ENCODE measurements at places on chromosomes 5 and 9.

DNA sequence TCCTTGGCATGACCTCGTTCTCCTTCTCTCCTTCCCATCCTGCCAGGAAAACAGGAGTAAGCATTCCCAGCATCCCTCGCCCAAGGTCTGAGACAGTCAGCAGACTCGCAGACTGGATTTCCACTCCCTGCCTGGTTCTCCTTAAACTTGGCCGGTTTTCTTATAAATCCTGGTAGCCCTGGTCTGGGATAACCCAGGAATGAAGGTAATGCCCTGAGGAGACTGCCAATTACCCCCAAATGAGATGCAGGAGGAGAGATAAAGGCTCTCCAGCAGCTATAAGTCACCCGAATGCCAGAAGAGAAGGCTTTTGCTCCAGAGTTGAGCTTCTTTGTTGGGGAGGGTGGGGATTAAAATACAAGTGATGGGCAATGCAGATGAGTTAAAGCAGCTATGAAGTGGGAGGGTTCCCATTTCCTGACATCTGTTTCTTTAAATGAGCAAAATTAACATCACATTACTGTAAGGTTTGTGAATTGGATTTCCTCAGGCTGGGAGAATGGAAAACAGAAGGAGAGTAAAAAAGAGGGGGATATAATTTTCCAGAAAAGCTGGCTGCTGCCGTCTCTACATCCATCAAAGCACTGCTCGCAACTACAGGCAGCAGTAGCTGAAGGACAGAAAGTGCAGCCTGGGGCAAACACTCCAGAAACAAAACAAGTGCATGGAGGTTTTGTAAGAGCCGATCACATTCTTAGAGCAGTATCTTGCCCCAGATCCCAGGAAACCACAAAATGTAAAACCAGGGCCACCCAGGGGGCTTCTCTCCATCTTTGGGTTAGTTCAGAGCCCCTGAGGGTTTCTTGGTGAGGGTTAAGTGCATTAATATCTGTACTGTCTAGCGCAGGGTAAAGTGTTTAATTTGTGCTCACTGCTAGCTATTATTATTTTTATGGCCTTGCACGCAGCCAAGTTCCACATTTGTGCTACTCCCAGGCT lies 177.6 kb upstream of the PANK3 start:
- DNase-seq: no peak

- DNase-seq: no peak
Measured at GRCh38 chr9:123431581-123431980, 75.6 kb downstream of the CRB2 start.

- no peak for DNase-seq
Measured at GRCh38 chr5:139901251-139901575, 105.6 kb downstream of the PSD2 start.

- no peak for DNase-seq
Measured at GRCh38 chr5:84433461-84433860, 48.8 kb upstream of the EDIL3 start.

DNA sequence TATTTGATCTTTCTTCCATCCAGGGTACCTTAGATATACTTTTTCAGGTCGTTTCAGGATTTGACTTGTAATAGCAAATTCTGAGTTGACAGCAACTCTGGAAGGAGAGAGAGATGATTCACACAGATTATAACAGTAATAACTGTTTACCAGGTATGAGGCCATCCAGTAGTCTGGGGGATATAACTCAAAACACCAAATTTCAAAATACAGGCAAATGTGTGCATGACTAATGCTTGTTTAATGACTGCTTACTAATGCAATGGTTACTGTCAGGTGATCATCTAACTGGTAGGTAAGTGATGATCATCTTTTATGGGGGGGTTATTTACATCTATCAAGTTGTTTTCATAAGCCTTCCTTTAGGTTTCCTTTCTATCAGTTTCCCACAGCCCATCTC lies 412.3 kb downstream of the MAT2B start:
- DNase-seq: no peak

DNA sequence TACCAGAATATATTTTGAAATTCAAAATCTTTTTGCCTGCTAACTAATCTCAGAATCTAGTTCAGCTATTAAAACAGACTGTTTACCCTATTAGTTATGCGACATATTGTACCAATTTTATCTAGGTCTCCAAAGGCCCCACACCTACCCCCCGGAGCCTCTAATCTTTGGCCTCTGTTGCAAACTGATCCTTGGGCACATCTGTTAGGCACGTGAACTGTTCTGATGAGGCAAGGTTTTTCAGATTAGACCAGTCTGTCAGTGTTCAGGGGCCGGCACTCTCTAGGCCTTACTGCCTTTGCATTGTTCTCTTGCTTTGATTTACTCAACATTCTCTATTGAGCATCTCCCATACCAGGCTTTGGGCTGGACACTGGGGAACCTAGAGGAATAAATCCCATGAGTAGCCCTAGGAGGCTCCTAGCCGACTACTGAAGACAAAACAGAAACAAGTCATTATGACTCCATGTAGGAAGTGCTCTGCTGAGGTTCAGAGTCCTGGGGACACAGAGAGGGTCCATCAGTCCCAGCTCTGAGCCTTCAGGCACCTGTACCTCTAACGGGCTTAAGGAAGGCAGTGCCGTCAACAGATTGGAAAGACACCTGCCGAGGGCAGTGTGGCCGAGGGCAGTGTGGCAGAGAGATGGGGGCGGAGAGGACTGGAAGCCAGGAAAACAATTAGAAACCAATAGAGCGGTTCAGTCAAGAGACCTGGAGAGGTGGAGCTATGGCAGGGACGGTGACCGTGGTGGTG lies 245.1 kb downstream of the AOPEP start:
- DNase-seq: no peak

DNA sequence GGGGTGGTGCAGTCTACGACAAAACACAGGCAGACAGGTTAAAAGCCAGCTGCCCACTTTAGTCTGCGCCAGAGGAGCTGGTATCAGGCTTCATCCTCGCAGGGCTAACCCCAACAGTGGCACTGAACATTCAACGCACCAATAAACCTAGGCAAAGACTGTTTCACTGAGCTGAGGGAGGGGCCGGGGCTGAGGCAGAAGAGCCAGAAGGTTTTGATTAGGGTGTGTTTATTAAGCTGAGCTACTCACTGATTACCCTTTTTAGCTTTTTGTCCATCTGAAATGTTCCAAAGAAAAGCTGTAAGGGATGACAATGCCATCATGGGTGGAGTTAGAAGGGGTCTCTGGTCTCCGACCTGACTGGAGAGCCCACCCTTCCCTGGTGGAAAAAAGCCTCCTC lies 1.4 kb downstream of the ZMYND19 start:
- no peak for DNase-seq

GRCh38 chr5:151270599-151270998 lies 17.6 kb downstream of the GM2A start:
- no peak for DNase-seq

DNA sequence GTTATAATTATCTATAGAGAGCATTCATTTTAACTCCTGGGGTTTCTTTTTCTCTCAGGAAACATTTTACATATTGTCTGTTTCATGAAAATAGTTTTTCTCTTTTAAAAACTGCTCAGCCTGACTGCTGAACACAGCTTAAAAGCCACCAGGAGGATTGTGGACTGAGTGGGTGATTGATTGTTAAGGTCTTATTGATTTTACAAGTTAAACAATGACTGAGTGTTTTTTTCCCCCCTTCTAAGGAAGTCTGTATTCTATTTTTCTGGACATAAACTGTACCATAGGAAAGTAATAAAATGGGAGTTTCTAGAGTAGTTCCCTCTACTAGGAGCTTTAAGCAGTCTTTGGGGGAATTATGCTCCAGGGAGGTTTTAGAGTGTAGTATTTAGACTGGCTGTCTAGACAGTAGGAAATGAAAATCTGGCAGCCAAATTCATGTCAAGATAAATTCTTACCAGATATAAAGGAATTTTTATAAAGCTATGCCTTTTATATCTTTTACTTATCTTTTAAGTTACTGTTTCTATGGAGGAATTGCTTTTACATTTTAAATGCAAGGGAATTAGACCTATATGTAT lies 463.9 kb downstream of the PRR16 start:
- DNase-seq: no peak

- no peak for DNase-seq
Measured at GRCh38 chr5:75089137-75089536, 36.8 kb upstream of the GCNT4 start.

DNA sequence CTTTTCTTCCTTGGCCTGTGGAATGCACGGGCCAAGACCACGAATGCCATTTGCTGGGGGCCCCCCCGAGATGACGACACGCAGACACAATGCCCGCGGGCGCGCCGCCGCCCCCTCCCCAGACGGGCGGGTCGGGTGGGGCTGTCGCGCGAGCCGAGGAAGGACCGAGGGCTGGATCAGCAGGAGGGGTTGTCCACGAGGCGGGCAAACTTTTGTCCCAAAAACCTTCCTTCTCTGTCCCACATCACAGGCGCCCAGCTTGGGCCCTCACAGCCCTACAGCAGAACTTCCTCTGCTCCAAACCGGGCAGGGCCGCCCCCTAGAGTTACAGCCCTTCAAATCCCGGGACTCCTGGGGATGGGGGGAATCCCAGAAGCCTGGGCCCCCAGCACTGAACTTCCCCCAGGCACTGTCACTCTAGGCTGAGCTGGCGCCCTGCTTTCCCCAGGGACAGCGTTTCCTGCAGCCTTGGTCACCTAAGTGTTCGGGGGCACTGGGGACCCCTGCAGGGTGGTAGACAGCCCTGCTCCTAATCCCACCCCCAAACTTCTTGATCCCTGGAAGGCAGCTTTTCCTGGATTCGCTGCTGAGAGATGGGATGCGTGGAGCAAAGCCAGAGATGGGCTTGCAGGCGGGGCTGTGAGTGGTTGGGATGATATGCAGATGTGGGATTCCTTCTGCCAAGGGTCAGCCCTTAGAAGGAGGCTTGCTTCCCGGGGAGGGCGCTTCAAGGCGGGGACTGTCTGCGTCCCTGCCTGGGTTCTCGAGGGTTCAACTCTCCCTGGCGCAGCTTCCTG lies 980 bp downstream of the COL5A1 start:
- peak; percentile 91 for DNase-seq
